Brain (organoid and tissue), 16 donors: ENCODE measurements at places on chromosomes 1 and 21. TPM values are rescaled to one million over a fixed set of nuclear protein-coding genes. Genes with fewer than 3 reads are reported as not detected.

RHD gene
- polyA plus RNA-seq = not detected

ELAPOR1 gene
- polyA plus RNA-seq = 205 TPM

ACTA1 gene
- polyA plus RNA-seq = 0.88 TPM

S100A7A gene
- not detected for polyA plus RNA-seq

AZIN2 gene
- polyA plus RNA-seq = 24.2 TPM

SYPL2 gene
- polyA plus RNA-seq = 0.22 TPM

SERTAD4 gene
- 9.2 TPM for polyA plus RNA-seq

KCNK1 gene
- 31.4 TPM for polyA plus RNA-seq

ZYG11B gene
- polyA plus RNA-seq = 12.7 TPM

NUDT4B gene
- 2.3 TPM for polyA plus RNA-seq

KRTAP12-1 gene
- 0.93 TPM for polyA plus RNA-seq

MNDA gene
- polyA plus RNA-seq = 0.49 TPM

DNA sequence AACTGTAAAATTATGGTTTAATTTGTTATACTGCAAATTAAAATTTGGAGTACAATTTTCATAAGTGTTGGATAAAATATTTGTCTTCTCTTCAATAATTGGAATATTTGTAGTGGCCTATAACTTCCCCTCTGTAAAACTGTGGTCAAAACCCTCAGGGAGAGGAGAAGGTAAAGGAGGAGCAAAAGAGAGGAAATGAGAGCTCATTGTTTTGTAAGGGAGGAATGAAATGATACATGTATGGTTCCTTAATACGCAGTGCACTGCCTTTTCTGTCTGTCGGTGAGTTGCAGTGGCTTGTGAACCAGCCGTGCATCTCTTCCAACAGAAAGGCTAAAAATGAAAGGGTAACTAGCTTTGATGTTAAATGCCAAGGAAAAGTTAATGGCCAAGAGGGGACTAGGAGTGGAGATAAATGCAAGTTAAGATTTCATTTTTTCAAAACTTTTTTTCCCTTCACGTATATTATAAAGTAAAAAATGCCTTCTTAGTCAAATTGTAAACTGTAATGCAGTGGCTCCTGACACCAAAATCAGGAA is 26.4 kb downstream of the LRRC8D start:
- DNase-seq = no peak

- DNase-seq = no peak
Observed at GRCh38 chr1:61640531-61641530, 84.1 kb downstream of the TM2D1 start.

DNA sequence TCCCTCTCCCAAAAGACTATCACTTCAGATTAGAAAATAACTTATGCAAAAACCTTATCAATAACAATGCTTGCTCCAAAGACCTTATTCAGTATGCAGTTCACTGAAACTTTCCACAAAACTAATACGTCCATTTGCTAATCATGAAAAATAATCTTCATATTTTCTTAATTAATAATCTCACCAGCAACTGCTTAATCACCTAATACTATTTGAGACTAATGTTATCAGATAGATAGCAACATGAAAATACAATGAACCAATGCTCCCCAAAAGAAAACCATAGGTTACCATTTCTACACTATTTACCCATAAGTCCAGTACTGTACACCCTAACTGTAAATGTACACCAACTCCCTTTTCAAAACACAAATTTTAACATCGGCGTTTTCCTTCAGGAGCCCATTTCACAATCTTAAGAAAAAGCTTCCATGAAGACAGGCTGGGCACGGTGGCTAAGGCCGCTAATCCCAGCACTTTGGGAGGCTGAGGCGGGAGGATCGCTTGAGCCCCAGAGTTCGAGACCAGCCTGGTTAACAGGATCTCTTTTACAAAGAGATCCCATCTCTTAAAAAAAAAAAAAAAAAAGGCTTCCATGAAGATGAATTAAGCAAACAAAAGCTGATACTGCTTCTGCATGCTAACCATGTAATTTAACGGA is 1.7 kb downstream of the GNB1 start:
- peak; percentile 13 for DNase-seq

GRCh38 chr1:2300004-2300771 is 72.1 kb downstream of the SKI start:
- no peak for DNase-seq

DNA sequence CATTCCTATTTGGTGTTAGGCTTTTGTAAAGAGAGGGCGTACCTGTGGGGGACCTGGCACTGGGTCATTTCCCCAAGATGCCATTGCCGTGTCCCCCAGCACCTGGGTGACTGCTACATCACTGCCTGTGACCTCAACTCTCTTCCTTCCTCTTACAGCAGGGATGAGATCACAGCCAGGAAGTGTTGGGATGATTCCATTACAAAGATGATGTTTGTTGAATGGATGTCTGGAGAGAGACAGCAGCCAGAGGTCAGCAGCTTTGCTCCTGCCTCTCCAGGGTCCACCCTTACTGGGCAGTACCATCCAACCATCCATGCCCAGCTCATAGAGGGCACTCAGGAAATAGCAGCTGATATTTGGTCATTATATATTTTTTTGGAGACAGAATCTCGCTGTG is 35.1 kb downstream of the TMEM51 start:
- no peak for DNase-seq

DNA sequence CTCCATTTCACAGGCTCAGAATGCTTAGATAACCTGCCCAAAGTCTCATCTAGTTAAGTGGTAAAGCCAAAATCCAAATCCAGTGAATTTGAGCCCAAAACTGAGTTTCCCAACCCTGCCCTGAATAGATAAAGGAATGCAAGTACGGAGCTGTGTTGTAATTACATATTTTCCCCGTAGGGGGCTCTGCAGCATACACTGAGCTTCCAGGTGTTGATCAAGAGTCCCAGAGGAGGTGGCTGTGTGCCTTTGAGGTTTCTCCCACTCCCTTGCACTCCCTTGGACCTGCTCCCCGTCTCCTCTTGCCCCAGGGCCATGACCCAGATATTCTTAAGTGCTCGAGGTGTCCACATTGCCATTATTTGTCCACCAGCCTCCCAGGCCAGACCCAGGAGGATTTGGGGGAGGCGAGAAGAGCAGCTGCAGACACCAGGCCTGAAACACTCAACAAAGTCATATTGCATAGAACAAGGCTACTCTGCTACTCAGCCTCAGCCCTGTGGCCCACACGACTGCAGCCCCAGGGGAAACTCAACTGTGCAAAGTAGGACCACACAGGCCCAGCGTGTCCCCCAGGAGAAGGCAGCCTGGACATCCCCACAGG is 18.4 kb upstream of the LY9 start:
- DNase-seq = no peak

DNA sequence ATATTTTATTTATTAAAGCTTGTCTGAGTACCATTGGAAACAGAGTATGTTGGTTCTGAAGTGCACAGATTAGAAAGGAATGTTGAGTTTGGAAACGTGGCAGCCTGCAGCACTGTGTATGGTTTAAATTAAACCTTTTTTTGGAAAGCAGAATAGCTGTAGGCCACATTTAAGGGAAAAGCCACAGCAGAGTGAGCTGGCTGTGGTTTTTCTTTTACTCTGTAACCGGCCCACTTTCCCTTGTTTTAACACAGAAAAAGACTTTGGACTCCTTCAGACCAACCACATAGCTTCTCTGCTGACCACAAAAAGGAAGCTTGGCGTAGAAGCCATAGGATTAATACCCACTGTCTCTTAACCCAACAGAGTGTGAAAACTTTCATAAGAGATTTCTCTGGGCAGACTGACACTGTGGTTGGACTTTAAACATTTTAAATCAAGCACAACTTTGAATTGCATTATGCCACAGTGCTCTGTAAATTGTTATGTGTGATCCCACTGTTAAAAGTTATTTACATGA is 75.2 kb downstream of the NFIA start:
- DNase-seq = no peak

GRCh38 chr1:12528021-12528852 is 89.8 kb downstream of the DHRS3 start:
- DNase-seq = no peak

DNA sequence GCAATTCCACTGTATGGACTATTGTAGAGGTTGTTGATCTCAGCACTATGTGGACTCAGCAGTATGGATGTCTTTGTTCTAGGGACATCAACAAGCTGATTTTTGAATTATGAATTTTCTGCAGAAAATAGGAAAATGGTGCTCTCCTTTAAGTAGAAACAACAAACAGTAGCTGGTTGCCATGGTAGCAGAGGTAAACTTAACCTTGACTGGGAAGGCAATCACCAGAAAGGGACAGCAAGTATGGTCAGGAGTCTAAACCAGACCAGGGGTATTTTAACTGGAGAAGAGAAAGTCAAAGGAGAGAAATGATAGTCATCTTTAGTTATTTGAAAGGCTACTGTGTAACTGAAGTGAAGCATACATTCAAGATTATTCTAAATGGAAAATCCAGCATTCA is 22.3 kb downstream of the WLS start:
- no peak for DNase-seq

DNA sequence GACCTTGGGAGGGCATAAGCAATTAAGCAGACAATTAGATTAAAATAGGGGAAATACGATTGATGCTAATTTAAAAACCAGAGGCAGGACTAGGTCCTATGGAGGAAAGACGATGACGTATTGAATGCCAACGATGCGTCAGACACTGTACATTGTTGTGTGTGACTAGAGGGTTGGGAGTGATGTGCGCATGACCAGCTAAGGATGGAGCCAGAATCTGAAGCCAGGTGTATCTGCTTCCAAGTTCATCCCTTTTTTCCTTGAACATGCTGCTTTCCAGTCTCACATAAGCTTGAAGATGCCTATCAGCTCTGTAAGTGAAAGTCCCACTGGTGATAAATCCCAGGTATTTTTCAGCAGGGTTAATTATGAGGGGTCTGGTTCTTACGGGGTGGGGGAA is 576.2 kb downstream of the MATN1 start:
- no peak for DNase-seq

- no peak for DNase-seq
Observed at GRCh38 chr21:43717967-43718871, 710 bp upstream of the PDXK start.

DNA sequence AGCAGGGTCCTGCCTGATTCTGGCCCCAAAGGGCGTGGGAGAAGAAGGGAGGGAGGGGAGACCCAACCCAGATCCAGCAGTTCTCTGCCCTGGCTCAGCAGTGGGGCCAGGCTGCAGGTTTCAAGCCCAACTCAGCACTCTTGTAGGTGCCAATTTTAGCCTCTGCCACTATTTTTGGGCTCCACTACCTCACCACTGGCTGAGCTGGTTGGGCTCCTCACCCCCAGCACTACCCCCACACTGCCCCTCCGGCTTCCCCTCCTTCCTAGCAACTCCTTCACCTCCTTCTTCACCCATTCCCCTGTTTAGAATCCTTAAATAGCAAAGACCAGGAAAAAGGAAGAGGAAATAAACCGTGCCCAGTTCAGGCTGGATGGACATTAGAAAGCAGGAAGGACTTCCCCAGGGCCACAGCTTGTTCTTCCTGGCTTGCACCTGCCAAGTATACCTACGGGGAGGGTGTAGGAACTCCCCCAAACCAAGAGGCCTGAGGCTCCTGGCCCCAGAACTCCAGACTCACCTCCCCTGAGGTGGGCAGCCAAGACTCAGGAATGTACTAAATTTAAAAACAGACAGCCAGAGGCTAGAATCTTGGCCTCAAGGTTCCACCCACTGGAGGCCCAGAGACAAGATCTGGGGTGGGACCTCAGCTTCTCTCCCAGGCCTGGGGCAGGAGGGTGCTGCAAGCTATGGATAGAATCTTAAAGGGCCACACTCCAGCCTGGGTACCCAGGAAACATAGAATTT is 1.4 kb upstream of the ARHGEF2 start:
- no peak for DNase-seq

- DNase-seq = no peak
Observed at GRCh38 chr1:96723377-96723776, 1.8 kb downstream of the PTBP2 start.

DNA sequence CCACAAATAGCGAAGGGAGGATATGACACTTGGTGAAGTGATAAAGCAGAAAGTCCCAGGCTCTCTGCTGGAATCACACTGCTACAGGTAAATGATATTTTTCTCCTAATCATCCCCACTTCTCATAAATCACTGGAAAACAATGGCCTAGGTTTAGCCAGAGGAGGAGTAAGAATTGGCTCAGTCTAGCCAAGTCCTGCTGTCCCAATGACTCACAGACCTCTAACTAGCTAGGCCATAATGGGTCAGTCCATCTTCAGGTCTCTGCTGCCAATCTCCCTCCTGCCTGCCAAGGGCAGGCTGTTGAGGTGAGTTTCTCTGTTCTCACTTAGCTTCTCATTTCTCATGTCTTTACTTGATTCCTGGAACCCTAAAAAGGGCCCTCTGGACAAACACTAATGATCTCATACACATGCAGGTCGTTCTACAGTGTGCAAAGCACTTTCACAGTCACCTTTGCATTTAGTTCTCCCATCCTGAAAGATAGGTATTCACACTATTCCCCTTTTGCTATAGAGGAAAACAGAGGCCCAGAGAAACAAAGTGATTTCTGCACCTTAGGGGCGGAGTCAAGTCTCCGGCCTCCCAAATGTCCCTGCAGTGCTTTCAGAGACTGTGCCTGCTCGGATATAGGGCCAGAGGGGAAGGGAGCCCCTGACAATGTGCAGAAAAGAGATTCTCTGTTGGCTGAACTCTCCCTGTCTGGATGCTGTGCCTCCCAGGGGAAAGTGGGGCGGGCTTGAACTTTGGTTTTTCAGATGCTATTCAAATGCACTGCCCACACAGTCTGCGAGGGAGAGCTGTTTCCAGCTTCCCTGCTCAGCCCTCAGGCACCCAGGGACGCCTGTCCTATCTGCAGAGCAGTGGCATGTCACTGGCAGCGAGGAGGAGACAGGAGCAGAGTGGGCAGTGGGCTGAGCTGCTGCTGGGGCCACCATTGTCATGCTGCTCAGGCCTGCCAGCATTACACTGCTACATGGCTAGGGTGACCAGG is 3.9 kb upstream of the CDK18 start:
- no peak for DNase-seq

GRCh38 chr21:29368906-29369305 is 70.2 kb downstream of the BACH1 start:
- DNase-seq = no peak
